T follicular helper cell (primary cell): ENCODE measurements at places on chromosomes 16 and 17.
A peak's percentile ranks its signal among the peaks of the same experiment; 100 is the strongest.

GRCh38 chr16:9323170-9323569, 231.7 kb downstream of the HAPSTR1 start:
- no peak for DNase-seq

- DNase-seq = no peak
Measured at GRCh38 chr16:89936508-89936907, 12.0 kb upstream of the DEF8 start.

DNA sequence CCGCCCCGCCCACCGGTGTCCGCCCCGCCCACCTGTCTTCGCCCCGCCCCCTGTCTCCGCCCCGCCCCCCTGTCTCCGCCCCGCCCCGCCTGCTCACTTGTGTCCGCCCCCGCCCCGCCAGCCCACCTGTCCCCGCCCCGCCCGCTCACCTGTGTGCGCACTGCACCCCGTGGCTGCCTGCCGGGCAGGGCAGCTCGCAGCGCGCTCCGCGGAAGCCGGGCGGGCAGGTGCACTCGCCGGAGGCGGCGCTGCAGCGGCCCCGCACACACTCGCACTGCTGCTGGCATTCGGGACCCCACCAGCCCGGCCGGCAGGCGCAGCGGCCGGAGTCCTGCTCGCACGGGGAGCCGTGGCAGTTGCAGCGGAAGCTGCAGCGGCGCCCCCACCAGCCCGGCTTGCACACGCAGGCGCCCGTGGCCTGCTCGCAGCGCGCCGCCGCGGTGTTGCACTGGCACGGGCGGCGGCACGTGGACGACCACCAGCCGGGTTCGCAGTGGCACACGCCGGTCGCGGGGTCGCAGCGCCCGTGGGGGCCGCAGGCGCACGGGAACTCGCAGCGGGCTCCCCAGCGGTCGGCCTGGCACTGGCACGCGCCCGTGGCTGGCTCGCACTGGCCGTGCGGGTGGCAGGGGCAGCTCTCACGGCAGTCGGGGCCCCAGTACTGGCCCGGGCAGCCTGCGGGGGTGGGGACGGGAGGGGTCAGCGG, 2.1 kb downstream of the SCARF1 start:
- DNase-seq = peak; percentile 76

DNA sequence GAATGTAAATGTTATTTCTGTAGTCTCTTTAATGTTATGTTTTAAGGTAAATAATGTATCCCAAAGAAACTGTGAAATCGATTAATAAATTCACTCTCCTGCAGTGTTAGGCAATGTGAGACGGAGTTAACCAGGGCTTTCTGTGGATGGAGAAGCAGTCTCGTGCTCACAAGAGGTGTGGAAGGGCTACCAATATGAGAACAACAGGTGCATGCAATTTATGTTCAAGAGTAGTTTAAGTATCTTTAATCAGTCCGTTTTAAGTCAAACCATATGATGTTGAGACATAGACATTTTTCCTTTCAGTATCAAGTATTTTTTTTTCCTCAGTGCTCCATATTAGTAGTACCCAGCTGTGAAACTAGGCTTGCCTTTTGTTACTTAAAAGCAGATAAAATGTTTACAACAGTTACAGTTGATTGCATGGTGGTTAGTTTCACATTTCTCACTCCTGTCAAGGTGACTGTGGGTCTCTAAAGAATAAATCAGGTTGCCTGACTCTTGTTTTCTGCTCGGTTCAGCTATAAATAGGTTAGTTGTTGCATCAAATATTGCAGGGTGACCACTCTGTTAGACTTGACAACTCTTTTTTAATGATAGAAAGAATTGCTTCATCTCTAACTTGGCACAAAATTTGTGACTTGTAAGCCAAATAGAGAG, 54.4 kb downstream of the COX10 start:
- DNase-seq = no peak

- DNase-seq = no peak
Measured at GRCh38 chr16:51971184-51971583, 575.8 kb downstream of the TOX3 start.

- no peak for DNase-seq
Measured at GRCh38 chr16:49828533-49829267, 27.2 kb downstream of the ZNF423 start.

DNA sequence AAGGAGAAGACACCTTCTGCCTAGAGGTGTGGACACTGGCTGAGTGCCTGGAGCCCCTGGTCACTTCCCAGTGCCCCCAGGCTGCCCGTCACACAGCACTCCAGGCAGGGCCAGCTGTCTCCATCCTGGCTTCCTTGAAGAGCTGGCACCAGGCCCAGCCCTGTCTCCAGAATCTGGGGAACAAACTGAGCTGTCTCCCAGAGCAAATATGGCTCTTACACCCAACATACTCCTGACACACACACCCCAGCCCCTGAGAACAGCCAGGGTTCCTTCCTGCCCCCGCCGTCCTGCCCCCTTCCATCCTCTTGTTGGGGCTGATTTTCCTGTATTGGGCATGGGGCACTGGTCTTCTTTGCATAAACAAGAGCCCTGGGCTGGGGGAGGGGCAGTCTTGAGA, 9.1 kb downstream of the NHERF1 start:
- no peak for DNase-seq

DNA sequence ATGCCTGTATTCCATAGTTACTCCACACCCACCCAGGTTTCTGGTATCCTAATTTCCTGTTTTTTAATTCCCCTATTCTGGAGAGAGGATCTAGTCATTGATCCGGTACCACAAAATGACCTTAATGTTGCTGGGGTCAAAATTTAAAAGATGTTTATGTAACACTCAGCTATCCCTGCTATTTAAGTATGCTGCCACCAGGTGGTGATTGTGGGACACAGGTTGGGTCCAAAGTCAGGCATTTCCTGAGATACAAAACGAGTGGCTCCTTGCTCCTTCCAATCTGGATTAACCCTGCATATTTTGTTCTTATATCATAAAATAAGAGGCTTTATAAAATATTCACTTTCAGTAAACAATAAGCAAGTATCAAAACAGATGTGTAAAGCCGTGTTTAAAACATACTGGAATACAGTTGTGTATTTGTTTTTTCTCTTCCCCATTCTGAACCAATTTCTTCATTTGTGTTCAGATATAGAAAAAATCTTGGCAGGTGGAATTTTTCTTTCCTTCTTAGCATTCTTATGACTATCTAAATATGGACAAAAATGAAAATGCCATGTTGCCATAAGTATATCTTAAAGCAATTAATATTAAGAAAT, 16.3 kb downstream of the HS3ST4 start:
- DNase-seq = no peak

DNA sequence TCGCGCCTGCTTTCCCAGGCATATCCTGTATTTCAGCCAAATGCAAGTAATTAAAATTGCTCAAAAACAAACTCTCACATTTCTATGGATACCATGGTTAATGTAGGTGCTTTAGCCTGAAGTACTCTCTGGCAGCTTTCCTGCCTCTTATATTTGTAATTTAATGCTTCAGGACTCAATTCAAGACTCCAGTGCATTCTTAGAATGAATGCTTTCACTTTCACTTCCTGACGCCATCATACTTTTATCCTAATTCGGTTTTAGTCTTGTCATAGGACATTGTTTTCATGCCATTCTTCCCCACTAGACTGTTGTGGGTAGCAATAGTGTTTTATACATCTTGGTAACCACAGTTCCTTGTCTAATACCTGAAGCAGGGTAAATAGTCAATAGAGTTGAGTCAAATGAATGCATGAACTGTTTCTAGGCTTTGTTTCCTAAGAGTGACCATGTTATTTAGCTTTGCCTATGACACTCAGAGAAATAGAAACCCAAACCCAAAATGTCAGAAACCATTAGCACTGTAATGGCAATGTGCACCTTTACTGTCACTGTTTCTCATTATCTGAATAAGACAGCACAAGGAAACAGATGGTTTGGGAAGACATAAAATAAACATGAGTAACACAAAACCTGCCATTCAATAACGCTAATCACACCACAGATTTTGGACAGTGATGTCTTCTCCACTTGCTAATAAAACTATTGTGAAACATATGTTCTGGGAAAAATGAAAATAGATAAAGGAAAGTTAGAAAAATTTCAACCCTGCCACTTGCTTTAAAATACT, 705.5 kb downstream of the CDH11 start:
- DNase-seq = no peak

GRCh38 chr16:11395949-11396240, 50.6 kb downstream of the RMI2 start:
- no peak for DNase-seq

DNA sequence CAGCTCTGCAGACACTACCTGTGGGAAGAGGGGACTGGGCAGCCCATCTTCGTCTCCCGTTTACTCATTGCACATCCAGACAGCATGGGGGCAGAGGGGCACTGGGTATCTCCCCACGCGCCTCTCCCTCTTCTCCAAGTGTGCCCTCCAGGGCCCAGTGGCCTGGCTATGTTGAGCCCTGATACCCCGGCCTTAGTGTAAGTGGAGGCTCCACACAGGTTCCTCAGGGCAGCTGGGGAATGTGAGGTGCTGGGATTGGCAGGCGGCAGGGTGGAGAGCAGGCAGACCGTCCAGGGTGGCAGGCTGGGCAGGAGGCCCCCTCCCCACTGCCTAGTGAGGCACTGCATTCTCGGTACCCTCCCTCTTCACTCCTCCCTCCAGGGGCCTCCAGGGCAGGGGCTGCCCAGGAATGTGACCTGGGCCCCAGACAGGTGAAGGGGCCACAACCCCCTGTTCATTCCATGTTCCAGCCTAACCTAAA, 13.2 kb upstream of the NAGLU start:
- DNase-seq = no peak

- no peak for DNase-seq
Measured at GRCh38 chr16:8676737-8677375, 2.4 kb downstream of the ABAT start.
